Uterus (tissue), 4 donors: ENCODE measurements at places on chromosomes 3 and 15. TPM values are rescaled to one million over a fixed set of nuclear protein-coding genes. Genes with fewer than 3 reads are reported as not detected.

DNA sequence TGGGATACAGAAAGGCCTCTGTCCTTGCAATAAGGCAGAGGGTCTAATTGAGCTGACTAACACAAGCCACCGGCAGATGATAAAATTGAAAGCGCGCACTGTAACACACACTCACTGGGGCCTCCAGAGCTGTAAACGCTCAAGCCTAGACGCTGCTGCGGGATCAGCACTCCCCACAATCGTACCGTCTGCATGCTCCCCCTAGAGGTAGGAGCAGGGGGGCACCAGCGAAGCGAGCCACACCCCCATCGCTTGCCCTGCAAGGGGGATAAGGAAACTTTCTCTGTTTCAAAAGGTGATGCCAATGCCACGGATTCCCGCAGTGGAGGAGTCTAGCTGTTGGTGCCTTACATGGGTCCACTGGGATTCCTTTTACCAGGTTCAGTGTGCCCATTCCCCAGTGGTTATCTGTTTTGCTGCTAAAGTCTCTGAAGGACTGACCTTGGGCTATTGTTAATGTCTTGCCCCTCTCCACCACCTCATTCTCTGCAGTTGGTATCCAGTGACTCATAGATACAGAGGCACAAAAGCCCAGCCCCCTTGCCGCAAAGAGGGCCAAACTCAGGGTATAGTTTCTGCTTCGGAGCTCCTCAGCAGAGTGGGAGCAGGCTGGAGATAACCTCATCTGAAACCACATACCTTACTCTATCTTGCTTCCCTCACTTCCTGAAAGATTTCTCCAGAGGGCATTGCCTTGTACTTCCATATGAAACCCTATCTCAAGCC is 139.3 kb upstream of the KBTBD8 start:
- DNase-seq: no peak

The SCN5A gene
- 1.6 TPM for total RNA-seq

DNA sequence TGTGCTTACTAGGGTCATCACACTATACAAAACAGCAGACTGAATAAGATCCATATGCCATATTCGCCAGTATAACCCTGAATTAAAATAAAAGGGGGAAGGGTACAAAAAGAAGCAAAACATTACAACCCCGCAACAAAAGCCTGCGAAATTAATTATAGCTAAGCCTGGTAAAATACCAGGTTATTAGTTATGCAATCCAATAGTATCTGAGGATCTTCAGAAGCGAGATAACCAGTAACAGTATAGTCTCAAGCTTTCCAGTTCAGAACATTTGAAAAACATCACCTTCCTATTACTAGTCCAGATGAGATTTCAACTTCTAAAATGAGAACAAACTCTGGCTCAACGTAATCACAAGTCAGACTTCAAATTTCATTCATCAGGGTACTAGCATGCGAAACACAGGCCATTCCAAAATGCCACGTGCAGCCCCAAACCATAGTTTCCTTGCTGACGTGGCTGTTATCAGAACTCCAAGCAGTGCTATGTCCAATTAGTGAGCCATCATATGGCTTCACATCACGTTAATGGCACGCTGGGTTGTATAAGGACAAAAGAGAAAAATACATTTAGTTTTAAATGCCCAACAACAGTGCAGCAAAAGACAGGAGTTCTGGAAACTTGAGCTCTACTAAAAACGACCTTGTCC is 1.1 kb downstream of the SSR3 start:
- no peak for DNase-seq

DNA sequence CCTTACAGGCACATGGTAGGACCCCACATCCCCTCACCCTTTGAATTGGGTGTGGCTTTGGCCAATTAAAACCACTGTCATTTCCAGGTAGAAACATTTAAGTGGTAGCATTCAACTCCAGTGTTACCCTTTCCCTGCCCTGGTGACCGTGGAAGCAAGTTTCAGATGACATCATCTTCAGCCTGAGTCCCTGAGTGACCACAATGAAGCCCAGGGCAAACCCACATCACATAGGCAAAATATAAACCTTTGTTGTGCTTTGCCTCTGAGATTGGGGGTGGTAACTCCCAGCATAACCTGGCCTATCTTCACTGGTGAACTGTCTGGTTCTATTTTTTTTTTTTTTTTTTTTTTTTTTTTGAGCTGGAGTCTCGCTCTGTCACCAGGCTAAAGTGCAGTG is 404.0 kb upstream of the WNT5A start:
- no peak for DNase-seq

GRCh38 chr15:29873947-29874411 is 51.7 kb upstream of the TJP1 start:
- no peak for DNase-seq

GRCh38 chr3:163048881-163049280 is 1552.3 kb downstream of the OTOL1 start:
- no peak for DNase-seq

DNA sequence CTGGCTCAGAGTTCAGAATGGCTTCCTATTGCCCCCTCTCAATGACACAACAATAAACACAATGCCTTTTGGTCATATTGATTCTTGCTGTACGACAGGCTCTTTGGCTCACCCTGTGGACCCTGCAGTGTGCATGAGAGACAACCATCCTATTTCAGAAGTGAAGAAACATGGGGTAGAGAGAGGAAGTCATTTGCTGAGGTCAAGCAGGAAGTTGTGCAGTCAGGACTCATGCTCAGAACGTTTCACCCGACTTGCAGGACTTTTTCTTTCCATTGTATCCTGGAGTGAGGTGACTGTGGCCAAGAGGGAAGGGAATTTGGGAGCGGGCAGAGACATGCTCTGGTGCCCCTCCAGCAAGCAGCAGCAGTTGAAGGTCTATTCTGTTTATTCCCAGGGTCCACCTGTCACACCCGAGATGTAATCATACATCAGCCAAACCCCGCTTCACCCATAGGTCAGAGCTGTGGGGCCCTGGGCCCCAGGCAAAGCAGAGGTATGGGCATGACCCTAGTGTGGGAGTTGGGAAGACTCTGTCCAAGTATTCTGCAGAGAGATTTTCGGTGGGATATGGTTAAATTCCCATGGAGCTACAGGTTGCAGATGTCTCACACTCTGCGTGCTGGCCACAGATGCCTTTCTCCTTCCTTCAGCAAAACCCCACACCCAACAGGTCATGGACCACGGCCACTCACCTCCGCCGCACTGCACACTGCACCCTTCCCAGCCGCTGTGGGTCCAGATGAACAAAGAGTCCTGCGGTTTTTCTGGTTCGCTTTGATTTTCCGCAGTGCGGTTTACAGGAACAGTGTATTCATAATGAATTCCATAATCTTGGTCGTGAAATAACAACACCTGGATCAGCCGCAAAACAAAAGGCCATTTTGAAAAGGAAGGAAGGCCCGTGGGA is 290.6 kb downstream of the ADAMTS17 start:
- DNase-seq: no peak

DNA sequence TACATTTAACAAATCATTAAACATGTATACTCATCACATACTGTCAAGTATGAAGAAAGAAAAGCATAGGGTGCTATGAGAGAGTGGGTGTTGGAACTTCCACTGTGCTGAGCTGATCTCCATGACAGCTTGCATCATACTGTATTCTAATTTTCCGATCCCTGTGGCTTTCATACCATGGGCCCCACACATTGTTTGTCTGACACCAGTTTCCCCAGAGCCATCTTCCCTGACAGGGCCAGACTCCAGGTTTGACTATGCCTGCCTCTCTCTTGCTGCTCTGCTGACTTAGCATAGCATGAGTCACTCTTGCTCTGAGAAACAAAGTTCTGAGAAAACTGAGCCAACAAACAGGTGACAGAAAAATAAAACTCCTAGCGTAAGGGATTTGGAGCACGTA is 37.0 kb upstream of the CASR start:
- no peak for DNase-seq

- no peak for DNase-seq
Observed at GRCh38 chr3:43191116-43191515, 85.2 kb upstream of the POMGNT2 start.

The A4GNT gene
- total RNA-seq: not detected

The UTS2B gene
- total RNA-seq: not detected

The SQOR gene
- 11.7 TPM for total RNA-seq

The GOLGA8Q gene
- total RNA-seq: not detected
